ENCODE measurements at places on chromosomes 2 and 18.

DNA sequence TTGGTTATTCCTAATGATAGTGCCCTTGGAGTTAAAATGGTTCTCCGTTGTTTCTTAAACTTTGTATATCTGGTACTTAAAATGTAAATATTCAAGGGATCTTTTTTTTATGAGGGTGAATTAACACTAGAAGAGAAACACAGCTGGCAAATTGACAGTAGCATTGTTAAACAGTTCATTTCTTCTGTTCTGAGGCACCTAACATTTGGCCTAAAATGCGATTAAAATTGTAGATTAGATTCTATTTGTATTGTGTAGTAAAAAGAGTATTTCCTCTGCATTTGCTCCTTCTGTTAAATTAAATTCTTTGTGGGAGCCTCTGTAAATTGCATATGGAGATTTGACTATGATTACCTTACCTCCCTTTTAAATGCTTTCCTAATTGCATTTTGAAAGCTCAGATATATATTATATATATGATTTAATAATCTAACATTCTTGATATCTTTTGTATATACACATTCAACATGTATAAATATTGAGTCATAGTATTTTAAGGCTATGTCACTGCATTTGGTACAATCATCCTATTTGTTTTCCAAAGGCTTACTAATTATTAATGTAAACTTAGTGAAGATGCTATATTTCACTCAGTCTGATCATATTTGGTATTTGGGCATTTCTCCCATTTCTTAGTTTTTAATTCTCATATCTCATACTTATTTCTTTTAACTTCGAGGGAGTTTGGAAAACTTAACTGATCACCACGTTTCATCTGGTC, 124.4 kb downstream of the AGPS start:
- no peak for DNase-seq

DNA sequence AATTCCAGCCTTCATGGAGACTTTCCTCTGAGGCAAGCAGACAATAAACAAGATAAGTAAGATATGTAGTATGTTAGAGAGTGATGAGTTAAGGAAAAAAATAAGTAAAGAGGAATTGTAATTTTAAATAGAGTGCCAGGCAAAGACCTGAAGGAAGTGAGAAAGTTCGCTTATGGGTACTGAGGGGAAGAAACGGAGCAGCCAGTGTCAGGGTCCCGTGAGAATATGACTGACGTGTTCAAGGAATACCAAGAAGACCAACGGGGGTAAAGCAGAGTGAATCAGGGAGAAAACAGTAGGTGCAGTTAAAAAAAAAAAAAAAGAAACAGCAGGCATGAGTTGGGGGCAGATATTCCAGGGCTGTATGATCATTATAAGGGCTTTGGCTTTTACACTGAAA, 45.1 kb downstream of the ARHGEF33 start:
- no peak for DNase-seq

- DNase-seq: no peak
These were observed 58.6 kb downstream of the NCAPH start for GRCh38 chr2:96393989-96394761.

DNA sequence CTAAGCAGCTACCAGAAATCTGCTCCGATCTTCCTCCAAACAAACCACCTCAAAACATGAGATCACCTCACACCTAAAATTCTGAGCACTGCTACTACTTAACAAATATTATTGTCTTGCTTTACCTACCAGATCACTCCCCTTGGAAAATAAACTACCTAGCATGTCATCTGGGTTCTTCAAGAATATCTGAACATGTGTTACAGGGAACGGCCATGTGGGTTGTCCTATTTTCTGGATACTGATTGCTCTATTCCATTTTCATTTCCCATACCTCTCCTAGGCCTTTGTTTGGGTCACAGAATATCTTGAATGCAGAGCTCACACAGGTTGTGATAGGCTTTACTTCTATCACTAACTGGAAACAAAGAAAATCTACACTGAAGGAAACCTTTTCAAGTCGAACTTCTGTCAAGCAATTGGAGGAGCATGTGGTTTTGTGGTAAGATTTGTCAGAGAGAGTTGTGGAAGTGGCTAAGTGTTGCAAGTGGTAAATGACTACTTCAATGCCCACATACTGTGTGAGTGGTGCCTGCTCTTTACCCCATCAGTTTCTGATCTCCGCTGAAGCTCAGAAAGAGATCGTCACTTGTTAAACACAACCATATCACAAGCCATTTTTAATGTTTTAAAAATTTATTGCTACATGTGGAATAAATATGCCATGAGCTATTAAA, 739.1 kb upstream of the ZEB2 start:
- no peak for DNase-seq

DNA sequence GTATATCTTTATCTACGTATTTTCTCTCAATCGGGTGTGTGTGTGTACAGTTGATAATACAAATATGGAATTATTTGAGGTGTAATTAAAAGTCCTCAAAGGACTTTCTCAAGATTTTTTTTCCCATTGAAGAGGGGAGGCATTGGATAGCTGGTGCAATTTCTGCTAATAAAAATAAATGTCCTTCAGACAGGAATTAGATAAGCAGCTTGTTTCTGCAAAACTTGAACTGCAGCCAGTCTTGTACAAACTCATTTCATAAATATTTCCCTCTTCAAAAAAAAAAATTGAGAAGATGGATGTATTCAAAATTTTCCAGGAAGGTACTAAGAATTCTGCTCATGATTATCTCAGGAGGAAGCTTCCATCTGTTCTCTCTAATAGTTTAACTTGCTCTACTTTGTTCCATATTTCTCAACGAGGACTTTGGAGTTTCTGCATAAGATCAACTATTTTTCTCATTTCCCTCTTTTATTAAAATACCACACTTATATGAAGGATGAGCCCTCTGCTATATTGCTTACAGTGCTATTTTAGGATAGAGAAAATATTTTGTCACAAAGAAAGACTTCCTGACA, 33.0 kb upstream of the GLS start:
- DNase-seq: no peak

- DNase-seq: no peak
These were observed 37.6 kb upstream of the PMAIP1 start for GRCh38 chr18:59861963-59862819.

GRCh38 chr2:75603477-75603876, 42.7 kb upstream of the EVA1A start:
- no peak for DNase-seq

DNA sequence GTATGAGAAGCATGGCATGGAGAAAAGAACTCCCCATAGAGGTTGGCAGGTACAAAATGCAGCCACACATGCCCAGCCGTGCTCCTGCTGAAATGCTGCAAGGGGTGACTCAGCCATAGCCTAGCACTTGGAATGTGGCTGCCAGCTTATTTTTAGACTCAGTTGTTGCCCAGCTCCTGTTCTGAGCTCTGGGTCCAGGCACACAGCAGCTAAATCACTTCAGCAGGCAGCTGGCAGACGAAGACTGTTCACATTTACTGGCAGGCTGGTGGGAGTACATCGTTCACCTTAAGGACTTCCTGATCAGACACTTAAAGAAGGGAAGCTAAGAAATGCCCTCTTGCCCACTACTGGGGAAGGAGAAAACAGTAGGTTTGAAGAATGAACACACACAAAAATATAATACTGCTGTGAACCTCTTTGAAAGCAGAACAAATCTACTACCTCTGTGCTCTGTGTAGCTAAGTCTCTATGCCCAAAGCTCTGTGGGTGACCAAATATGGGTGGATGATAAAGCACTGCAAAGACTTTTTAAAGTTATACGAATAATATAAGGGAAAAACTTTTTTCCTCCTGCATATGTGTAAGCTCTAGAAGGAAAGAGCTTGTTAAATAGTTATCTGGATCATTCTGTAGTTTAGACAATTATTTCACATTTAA, 146.1 kb downstream of the LNPK start:
- DNase-seq: no peak

DNA sequence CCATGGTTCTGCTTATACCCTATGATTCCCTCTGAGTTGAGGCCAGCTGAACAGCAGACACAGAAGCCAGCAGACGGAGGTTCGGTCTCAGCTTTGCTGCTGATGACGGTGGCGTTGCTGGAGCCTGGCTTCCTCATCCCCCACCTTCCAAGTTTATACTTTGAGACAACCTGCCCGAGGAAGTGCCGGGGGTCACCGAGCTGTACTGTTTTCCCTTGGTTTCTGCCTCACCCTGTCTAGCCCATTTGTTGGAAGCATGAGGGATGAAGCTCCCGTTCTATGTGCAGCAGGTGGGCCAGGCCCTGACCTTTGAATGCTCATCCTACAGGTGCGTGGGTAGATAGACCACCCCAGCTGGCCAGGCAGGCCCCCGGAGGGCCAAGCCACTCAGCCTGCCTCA, 117.3 kb downstream of the MYCN start:
- no peak for DNase-seq

DNA sequence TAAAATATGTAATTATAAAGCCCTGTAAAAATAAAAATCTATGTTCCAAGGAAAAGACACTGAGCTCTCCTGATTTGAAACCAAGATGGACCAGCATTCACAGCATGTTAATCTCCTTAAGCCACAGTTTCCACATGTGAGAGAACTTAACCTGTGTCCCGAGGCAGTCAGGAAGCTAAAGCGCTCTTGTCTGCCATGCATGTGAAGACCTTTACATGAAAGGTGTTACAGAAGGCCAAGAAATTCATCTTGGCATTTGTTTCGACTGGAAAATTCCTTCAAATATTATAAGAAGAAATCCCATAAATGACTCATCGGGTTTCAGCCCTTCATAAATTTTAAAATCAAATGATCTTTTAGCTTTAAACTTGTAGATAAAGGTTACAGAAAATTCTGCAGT, 328.6 kb downstream of the CDH2 start:
- DNase-seq: no peak

GRCh38 chr2:23561088-23561487, 176.1 kb downstream of the KLHL29 start:
- no peak for DNase-seq

GRCh38 chr2:128789221-128789620, 470.6 kb upstream of the HS6ST1 start:
- DNase-seq: no peak

- DNase-seq: no peak
These were observed 22.1 kb downstream of the ASB18 start for GRCh38 chr2:236242057-236242495.

DNA sequence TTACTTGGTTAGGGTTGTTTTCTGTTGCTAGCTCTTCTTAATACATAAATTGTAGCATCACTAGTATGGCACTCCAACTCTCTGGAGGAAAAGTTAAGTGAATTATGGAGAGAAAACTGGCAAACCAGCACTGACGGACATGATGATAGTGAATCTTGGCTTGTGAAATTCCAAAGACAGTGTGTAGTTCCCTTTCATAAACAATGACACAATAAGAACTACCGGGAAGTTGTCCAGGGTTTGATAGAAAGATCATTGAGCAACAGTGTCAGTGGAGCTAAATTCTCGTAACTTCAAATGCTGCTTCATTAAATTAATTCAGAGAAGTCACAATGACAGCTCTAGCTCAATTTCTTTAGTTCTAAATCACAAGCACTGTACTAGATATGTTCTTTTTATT, 66.5 kb downstream of the RIT2 start:
- no peak for DNase-seq

- DNase-seq: no peak
These were observed 52.3 kb upstream of the SCG2 start for GRCh38 chr2:223654384-223654915.

DNA sequence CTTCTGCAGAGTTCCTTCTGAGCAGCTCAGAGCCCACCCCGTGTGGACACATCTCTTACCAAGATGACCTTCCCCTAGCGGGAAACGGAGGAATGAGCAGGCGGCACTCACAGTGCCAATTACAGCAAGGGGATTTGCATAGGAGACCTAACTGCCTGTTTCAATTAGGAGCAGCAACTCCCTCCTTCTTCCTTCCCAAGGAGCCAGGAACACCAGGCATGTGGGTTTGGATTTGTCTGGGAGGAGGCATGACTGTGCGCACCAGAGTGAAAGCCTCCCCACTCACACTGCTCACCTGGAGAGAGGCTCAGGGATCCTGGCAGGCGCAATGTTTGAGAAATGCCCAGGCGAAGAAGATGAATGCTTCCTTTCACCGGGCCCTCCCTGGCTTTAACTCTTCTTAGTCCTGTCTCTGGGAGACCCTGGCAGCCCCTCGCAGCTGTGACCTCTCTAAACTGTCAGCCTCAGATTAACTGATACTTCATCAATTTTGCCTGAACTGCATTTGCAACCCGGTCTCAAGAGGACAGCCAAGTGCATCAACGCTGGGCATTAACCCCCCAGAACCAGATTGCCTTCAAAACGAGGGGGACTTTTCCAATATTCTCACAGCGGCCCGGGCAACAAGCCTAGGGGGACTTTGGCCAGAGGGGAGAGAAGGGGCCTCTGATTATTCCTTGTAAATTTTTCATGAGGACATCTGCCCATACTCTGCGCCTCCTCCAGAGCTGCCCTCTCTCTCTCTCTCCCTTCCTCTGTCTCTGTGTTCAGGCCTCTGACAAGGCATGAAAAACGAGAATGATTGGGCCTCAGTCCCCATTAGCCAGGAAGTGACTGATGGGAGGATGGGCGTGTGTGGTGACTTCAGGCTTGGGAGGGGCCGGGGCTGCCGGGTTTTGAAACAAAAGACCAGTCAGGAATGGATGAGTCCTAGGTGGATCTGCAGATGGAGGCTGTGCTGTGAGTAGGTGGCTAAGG, 93.8 kb downstream of the CMPK2 start:
- DNase-seq: no peak
